HuH-7 (cell line): ENCODE measurements at places on chromosomes 5 and 9.
A peak's percentile ranks its signal among the peaks of the same experiment; 100 is the strongest.

DNA sequence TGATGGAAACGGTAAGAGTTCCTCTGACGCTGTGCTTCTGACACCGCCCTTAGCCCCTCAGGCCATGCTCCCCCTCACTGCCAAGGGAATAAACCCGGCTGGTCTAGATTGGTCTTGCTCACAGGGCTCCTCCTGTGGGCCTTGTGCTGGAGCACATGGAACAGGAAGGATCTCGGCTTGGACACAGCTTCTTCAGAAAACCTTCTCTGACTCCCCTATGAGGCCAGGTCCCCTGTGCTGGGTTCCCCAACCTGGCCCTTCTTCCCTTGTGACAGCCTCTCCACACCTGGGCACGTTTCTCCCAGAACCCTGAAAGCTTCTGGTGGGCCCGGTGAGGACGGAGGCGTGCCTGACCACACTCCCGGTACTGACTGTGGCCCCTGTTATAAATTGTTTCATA lies 8.2 kb downstream of the SPATA31E1 start:
- no peak for DNase-seq

DNA sequence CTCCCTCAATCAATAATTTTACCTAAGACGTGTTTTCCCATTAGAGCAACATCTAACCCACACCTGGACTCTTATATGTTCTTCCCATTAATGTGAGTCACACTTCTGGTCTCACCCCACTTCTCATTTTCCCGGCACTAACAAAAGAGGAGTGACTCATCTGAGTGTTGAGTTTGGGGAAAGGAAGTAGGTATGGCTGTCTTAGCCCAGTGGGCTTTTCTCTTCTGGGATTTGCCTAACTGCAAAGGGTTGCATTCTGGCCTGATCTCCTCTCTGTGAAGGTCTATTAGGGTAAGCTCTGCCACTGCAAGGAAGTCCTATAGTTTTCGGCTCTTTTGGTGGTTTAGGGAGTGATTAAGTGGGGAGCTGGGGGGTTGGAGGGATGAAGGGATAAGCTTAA lies 195.6 kb downstream of the KIAA0825 start:
- DNase-seq: no peak

DNA sequence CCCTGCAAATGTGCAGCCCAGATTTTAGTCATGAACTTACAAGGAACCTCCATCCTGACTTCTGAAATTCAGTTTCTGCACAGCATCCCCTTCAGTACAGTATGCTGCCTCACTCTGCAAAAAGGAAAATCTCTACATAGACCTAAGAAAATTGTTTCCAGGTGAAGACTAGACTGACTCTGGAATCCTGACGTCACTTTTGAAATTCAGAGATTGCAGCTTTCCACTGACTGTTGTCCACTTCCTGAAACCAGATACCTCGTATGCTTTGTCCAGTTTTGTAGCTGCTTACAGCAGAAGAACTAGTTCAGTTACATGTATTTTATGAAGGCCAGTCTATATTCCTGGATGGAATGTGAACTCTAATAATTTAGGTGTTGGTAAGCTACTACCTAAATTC lies 629.3 kb upstream of the ST8SIA4 start:
- DNase-seq: no peak

DNA sequence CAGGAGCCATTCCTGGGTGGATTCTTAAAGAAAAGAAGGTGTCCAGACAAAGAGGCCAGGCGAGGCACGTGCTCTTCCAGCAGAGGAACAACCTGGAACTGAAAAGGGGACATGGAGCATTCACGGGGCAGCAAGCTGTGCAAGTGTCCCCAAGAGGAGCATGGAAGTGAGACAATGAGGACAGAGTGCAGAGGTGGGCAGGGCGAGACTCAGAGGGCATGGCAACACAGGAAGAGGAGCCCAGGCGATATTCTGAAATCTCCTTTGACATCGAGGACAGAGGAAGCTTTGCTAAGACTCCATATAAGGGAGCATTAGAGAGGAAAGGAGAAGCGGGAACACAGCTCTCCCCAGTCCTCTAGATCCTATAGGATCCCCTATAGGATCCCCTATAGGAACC lies 29.4 kb upstream of the SPATA31E1 start:
- no peak for DNase-seq

DNA sequence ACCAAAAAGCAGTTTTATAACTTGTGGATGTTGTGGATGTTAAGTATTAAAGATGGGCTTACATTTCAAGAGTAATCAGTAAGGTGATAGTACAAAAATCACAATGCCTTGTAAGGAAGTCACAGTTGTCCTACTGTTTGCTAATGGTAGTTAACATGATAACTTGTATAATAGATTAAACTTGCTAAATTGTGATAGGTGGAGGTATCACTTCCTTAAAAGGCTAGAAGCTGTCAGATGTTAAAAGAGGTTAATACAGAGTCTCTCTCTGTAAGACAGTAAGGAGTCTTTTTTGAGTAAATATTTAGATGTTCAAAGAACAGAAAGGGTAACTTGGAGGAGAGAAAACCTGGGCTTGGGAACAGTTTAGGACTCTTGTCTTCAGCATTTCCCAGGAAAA lies 14.2 kb upstream of the MACIR start:
- DNase-seq: no peak

DNA sequence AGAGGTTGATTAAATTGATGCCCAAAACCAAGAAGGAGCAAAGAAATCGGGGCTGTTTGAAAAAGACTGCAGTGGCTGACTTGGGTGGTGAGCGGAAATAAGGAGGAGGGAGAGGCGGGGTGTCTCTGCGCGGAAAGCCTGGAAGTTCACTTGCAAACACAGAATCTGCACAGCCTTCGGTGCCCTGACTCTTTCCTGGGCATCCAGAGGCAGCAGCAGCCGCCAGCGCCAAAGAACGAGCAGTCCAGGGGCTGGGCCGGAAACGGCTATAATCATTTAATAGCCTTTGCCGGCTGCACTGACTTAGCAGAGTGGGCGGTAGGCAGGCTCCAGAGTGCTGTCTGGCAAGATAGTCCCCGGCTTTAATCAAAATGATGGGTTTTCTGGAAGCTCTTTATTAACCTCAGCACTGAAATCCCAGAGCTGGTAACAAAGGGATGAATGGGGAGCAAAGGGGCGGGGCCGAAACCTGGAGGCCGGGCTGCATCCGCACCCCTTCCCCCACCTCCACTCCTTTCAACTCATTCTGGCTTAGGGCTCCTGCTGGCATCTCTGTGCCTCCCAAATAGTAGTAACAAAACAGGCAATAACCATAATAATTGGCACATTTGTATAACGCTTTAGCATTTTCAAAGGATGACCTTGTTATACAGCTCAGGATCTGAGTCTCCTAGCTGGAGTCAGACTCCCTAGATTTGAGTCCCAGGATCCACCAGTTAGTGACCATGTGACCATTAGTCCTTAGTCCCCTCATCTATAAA lies 35.7 kb downstream of the PCDHAC2 start:
- DNase-seq: no peak

DNA sequence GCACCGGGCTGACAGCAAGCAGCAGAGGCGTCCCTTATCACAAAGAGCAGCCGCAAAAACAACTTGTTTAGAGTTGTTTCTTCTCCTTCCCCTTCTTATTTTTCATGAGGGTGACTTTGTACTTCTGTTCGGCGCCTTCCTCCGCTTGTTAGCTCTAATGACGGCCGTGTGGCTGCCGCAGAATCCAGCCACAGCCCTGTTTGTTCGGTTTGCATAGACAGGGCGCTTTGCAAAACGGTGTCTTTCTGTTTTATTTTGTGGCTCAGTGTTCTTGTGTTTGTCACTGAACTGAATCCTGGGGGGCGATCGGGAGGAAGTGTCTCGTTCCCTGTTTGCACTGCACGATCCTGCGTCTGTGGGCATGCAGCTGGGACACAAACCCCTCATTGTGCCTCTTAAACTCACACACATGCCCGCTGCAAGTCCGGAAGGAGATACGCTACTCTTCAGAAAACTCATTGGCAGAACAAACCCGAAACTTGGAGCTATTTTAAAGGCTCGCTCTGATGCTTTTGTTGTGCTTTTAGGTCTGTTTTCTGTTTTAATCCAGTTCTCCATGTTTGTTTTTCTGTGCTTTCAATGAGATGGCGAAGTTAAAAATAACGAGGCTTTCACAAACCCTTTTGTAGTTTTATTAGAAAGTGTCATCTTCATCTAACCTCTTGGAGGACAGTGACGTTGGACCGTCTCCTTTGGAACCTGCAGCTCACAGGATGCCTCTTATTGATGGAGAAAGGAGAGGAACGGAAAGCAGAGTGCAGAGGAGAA lies 213.9 kb downstream of the IRX2 start:
- DNase-seq: no peak

GRCh38 chr9:126496181-126496576 lies 117.5 kb upstream of the LMX1B start:
- no peak for DNase-seq

DNA sequence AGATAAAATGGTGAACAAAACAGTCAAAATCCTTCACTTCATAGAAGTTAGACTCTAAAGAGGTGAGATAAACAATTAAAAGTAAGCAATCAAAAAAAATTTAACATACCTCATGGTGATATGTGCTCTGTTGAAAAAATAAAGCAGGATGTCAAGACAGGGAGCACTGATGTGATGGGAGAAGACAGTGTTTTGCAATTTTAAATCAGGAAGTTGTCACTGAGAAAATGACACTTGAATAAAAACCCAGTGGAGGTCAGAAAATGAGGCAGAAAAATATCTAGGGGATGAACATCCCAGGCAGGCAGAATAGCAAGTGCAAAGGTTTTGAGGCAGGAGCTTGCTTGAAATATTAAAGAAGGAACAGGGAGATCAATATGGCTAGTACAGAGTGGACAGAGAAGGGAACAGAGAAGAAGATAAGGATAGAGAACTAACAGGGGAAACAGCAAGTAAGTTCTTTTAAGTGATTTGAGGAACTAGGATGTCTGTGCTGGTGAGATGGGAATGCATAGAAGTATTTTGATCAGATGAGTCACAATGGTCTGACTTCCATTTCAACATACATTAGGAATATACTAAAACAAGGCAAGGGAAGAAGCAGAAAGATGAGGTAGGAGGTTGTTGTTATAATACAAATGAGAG lies 130.4 kb downstream of the CHSY3 start:
- DNase-seq: no peak

DNA sequence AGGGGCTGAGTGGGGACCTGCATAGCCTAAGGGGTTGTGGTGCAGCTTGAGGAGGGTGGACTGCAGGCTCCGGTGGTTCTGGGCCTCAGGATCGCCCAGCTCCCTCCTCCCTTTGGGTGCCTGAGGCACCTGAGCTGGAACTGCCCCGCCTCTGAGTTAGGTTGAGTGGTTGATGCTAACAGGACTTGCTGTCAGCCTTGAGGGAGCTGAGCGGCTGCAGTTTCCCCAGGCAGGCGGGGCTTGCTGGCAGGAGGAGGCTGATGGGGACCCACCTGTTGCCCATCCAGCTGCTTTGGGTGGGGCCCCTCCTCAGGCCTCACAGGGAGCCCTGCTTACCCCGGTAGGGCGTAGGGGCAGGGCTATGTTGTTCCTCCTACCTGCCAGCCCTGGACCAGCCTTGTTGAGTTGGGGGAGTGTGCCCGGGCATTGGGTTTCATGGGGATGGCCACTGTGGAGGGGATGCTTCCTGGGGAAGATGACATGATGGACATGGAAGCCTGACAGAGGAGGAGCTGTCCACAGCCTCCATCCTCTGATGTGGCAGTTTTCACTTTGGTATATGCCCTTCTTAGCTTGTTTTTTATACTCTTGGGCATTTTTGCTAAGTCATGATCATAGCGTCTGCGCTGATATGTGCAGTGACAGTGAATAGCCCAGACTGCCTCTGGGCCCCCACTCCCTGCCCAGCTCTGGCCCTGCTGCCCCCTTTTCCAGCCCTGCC lies 14.3 kb downstream of the WNK2 start:
- DNase-seq: no peak

- no peak for DNase-seq
Measured at GRCh38 chr5:14741801-14742440, 77.4 kb downstream of the OTULIN start.

DNA sequence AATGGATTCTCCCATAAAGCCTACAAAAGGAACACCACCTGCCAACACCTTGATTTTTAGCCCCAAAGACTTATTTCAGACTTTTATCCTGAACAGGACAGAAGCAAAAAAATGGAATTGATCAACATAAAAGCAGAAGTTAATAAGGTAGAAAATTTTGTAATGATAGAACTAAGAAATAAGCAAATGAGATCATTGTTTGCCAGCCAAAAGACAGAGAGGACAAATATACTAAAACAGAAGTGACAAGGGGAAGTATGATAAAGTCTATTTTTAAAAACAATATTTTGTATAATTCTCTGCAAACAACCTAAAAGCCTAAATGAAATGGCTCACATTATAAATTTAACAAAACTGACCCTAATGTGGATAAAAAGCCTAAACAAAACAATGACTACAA lies 110.5 kb upstream of the PRSS3 start:
- DNase-seq: no peak

DNA sequence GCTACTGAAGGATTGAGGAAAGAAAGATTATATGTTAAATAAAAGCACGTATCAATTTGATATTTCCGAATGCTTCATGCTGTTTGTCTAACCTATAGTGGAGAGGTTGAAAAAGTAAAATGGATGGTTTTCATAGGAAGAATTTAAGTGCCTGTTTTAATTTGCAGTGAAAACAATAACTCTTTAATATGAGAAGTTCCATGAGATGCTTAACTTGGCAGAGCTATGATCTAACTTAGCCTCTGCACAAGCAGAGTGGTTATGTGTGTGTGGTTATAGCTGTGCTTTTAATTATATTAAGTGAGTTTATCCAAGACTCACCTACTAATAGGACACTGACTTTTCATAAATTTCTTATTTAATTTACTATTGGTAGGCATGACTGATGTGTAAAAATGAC lies 57.4 kb downstream of the AOPEP start:
- no peak for DNase-seq

DNA sequence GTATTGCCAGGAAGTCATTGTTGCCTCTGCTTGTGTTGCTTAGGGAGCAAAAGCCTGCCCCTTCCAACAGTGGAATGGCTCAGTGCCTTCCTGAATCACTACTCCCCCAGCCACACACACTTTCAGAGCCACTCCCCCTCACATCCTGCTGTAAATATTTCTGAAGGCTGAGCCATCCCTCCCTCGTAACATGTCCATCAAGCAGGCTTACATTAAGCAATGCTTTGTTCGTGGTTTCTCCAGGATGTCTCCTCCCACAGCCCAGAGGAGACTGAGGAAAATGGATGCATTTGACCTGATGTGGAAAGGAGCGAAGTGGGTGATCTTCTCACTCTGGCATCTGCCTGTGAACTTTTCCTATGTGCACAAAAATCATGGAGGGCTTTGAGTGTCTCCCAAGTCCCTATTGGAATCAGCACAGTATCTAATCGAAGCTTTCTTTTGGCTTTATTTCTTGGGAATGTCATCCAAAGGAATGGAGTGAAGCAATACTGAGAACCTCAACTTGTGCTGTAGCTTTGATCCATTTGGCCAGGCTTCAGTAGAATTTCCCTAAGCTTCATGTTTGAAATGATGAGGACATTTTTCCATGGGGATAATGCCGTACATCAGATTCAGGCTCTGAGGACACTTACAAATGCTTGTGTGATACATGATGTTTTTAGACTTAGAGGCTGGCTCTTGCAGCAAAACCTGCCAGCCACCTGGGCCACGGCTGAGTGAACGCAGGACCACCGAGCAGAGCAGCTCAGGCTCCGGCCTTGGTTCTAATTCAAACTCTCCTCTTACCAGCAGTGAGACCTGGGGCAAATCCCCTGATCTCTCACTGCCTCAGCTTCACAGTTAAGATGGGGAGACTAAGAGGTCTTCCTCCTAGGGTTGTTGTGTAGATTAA lies 389.1 kb downstream of the ENC1 start:
- DNase-seq: peak; percentile 19
